Stimulated activated CD8-positive, alpha-beta memory T cell treated with anti-CD3 and anti-CD28 coated beads, Interleukin-7, amount 100 ng/mL, for 24 hours (primary cell): ENCODE measurements at places on chromosomes 5 and 9.

- no peak for DNase-seq
Observed at GRCh38 chr9:33202552-33203201, 35.5 kb upstream of the B4GALT1 start.

GRCh38 chr5:142016556-142016955 is 3.7 kb upstream of the GNPDA1 start:
- DNase-seq, result no peak

- no peak for DNase-seq
Observed at GRCh38 chr5:16540421-16540820, 74.8 kb upstream of the ZNF622 start.

DNA sequence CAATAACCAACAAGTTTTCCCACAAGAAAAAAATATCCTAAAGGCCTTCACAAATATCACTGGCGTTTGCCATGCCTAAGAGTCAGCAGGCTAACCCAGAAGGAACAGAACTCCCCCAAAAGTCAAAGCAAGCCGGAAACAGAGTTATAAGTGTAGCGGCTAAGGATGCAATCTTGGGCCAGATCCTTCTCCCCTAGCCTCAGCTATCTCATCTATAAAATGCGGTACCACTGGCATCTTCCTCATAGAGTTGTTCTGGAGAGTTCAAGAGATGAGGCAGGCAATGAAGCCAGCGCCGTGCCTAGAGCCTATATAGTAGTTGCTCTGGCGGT is 632 bp downstream of the DPM2 start:
- no peak for DNase-seq

- DNase-seq, result no peak
Observed at GRCh38 chr9:131469356-131469755, 33.4 kb upstream of the POMT1 start.

- DNase-seq, result no peak
Observed at GRCh38 chr5:16992006-16992405, 55.9 kb upstream of the MYO10 start.

- DNase-seq, result peak; percentile 25
Observed at GRCh38 chr5:113378959-113379541, 55.7 kb downstream of the TSSK1B start.
